ENCODE measurements at places on chromosomes 3 and 15.

- peaks cover 18% of the 10 kb centered on the region for H3K4me1 ChIP-seq
- H3K27me3 ChIP-seq, result no peaks in the 10 kb centered on the region
- no peak overlapping the region for H3K4me3 ChIP-seq
- peak overlapping the region; percentile 52 for H3K27ac ChIP-seq
- no peak for DNase-seq
- peaks cover 15% of the 10 kb centered on the region for H3K36me3 ChIP-seq
These were observed 19.4 kb upstream of the SKOR1 start for GRCh38 chr15:67805666-67806516.

DNA sequence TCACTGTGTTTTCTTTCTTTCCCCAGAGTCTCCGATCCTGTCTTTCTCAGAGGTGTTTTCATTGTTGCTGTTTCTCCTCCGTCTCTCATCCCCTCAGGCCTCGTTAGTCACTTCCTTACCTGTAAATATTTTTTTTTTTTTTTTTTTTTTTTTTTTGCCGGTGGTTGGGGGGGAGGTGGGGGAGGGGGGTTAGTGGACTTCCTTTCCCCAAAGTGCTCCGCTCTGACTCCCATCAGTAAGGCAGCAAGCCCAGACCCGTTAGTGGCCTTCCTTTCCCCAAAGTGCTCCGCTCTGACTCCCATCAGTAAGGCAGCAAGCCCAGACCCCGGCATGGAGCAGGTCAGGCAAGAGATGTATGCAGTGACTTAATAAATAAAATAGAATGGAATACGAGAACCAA, 97.1 kb upstream of the TNFAIP8L3 start:
- H3K4me1 ChIP-seq, result no peaks in the 10 kb centered on the region
- H3K36me3 ChIP-seq, result no peaks in the 10 kb centered on the region
- no peak for DNase-seq
- H3K27ac ChIP-seq, result no peak overlapping the region
- H3K4me3 ChIP-seq, result no peak overlapping the region
- H3K27me3 ChIP-seq, result peaks cover 15% of the 10 kb centered on the region

DNA sequence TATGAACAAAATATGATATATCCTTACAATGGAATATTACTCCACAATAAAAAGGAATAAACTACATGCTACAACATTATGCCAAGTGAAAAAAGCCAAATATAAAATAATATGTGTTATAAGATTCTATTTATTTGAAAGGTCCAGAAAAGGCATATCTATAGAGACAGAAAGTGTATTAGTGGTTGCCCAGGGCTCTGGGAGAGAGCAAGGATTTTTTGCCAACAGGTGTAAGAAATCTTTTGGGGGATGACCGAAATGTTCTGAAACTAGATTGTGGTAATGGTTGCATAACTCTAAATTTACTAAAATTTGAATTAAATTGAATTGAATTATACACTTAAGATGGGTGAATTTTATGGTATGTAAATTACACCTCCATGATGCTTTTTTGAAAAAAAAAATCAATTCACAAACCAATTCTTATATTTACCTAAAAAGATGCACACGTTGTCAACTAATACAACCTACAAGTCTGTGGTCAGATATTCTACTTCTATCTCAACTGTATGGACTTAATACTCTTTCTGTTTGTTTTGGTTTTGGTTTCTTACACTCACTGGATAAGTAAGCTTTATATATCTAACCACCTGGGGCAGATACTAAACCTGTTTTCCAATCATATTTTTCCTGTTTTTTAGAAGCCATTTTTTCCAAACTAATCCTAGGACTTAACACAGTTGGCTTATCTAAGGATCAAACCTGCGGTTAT, 75.8 kb downstream of the FBN1 start:
- H3K27me3 ChIP-seq, result no peaks in the 10 kb centered on the region
- H3K4me3 ChIP-seq, result no peak overlapping the region
- DNase-seq, result no peak
- H3K27ac ChIP-seq, result no peak overlapping the region
- no peaks in the 10 kb centered on the region for H3K4me1 ChIP-seq

GRCh38 chr15:33278816-33279612, 31.8 kb upstream of the RYR3 start:
- no peak overlapping the region for H3K27ac ChIP-seq
- H3K27me3 ChIP-seq, result no peaks in the 10 kb centered on the region
- H3K4me3 ChIP-seq, result no peak overlapping the region
- H3K36me3 ChIP-seq, result no peaks in the 10 kb centered on the region

DNA sequence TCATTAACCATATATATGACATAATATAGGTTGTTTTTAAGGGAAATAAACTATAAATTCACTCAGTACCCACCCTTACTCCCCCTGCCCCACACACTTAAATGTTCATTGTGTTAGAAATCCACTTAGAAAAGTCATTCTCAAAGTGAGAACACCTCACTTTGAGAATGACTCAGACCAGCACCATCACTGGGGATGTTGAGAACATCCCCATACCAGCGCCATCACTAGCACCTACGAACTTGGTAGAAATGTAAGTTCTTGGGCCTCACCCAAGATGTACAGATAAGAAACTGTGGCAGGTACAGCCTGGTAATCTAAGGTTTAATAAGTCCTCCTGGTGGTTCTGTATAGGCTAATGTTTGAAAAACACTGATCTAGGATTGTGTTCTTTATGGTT, 362.6 kb downstream of the LPP start:
- H3K27ac ChIP-seq, result no peak overlapping the region
- H3K4me3 ChIP-seq, result no peak overlapping the region
- no peaks in the 10 kb centered on the region for H3K27me3 ChIP-seq

DNA sequence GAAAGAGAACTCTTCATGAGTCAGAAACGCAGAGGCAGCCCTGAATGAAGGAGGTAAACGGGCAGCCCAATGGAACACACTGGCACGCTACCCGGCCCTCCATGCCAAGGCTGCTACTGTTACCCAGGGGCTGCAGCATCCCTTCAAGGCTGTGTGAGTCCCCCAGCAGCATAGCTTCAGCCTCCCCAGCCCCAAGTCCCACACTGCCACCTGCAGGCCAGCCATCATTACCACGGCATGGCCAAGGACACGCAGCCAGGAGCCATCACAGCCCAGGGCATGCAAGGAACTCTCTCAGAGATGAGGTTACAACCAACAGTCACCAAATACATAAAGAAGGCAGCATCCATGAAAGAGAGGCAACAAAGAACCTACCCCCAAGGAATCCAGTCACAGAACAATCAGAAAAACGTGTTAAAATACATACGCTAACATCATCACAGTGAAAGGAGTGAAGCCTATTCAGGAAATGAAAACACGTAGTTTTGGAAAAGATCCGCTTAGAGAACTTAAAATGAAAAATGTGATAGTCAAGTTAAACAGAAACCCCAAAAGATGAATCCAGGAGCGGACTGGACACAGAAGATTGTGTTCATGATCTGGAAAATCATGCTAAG, 22.4 kb downstream of the PLA2G4F start:
- no peaks in the 10 kb centered on the region for H3K4me1 ChIP-seq
- H3K36me3 ChIP-seq, result no peaks in the 10 kb centered on the region
- H3K4me3 ChIP-seq, result no peak overlapping the region
- no peak overlapping the region for H3K27ac ChIP-seq
- peak; percentile 75 for DNase-seq
- no peaks in the 10 kb centered on the region for H3K27me3 ChIP-seq

DNA sequence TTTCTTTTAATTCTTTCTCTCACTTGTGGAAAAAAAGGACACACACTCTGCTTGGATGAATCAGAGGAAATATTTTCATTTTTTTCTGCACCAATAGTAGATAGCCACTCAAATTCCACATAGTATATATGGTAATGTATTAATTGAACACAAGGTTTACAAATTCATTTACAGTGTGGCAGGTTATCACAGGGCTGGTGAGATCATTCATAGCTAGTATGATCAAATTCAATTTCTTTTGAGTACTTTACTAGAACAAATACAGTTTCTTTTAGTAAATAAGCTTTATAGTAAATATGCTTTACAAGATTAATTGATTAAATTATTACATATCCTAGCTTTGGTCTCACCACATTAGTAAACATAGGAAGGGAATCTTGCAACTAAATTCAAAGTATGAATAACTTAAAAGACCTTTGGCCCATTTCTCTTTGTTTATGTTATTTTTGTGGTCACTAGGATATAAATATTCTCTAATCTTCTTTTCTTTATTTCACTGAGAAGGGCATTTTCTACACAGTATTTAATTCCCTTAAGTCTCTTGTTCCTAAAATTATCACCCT, 40.1 kb upstream of the PARP14 start:
- H3K27me3 ChIP-seq, result no peaks in the 10 kb centered on the region
- H3K27ac ChIP-seq, result no peak overlapping the region
- no peak for DNase-seq
- no peak overlapping the region for H3K4me3 ChIP-seq
- peaks cover 31% of the 10 kb centered on the region for H3K4me1 ChIP-seq

DNA sequence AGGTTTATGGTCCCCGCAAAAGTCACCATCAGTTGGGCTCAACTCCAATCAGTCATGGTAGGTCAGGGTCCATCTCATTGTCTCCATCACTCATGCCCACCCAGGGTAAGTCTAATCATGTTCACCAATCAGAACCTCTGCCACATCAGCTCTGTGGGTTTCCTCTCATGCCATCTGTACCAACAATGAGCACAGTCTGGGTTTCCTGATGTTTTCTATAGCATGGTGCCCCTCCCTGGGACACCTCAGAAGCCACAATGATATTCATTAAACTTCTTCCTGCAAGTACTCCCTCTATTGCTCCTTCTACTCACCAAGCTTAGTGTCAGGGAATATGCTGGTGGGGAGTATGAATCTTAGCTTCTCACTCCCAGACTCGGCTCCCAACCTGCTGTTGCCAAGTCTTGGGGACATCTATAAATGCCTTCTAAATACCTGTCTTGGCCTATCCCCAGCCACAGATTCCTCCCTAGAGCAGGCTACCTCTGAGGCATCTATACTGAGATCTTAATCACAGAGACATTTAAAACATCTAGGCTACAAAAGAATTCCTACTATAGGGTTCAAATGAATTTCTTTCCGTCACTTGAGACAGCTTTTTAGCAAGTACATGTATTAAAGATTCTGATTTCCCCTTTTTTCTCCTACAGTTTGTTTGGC, 5.0 kb upstream of the CCR2 start:
- no peaks in the 10 kb centered on the region for H3K36me3 ChIP-seq
- peak; percentile 60 for DNase-seq
- H3K27ac ChIP-seq, result peak overlapping the region; percentile 86
- H3K4me1 ChIP-seq, result peaks cover 53% of the 10 kb centered on the region

GRCh38 chr3:94127115-94127514, 64.3 kb downstream of the NSUN3 start:
- no peak for DNase-seq
- no peak overlapping the region for H3K27ac ChIP-seq
- H3K36me3 ChIP-seq, result peaks cover 14% of the 10 kb centered on the region
- no peaks in the 10 kb centered on the region for H3K4me1 ChIP-seq
- H3K27me3 ChIP-seq, result no peaks in the 10 kb centered on the region
- no peak overlapping the region for H3K4me3 ChIP-seq

DNA sequence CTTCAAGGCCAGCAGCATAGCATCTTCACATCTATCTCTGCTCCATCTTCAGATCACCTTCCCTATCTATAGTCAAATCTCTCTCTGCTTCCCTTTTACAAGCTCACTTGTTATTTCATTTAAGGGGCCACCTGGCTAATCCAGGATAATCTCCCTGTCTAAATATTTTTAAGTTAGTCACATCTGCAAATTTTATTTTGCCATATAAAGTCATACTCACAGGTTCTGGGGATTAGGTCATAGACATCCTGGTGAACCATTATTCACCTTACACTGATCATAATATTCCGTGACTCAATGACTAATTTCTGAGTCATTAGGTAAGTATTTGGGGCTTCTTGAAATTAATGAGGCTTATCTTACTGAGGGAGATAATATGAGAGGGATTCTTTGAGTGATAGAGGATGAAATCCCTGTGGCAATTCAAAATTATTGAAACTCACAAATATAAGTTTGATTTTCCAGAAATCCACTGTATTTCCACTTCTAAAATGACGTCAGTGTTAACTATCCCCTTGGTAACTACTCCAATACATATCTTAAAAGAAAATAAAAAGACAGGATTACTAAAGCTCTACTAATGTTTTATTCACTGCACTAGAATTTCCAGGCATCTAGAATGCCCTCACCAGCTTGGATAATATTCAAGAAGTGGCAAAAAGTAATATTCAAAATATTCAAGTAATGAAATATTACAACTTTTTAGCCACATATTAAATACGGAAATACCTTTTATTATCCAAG, 93.7 kb upstream of the RBMS3 start:
- no peak for DNase-seq
- H3K4me1 ChIP-seq, result peaks cover 7% of the 10 kb centered on the region
- H3K36me3 ChIP-seq, result no peaks in the 10 kb centered on the region
- H3K27me3 ChIP-seq, result no peaks in the 10 kb centered on the region
- no peak overlapping the region for H3K4me3 ChIP-seq

DNA sequence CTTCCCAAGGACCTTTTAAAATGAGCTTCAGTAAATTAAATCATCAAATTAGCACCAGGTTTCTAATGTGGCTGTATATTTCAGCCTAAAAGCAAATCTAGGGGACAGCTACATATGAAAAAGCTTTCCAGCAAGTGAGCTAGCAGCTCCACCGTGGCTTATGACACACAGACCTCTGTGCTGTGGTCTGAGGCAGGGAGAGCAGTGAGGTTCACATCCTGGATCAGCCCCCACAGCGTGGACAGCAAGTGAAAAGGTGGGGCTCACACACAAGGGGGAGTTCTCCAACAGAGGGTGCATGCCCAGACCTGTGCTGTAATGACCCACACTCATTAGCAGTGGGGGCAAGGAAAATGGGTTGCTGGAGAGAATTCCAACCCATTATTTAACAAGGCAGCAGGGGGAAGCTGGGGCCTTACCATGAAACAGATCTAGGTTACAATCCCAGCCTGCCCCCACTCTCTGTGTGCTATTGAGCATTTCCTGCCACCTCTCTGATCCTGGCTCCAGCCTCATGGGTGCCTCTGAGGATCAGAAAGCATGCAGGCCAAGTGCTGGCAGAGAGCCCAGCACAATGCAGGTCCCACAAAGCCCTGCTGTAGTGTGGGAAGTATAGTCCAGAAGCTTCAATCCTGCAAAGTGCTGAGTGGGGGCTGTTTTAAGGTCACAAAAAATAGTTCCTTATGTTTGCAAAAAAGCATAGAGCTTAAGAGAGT, 48.2 kb downstream of the RASGRF1 start:
- H3K4me3 ChIP-seq, result no peak overlapping the region
- no peaks in the 10 kb centered on the region for H3K4me1 ChIP-seq
- DNase-seq, result peak; percentile 40
- H3K27me3 ChIP-seq, result no peaks in the 10 kb centered on the region

DNA sequence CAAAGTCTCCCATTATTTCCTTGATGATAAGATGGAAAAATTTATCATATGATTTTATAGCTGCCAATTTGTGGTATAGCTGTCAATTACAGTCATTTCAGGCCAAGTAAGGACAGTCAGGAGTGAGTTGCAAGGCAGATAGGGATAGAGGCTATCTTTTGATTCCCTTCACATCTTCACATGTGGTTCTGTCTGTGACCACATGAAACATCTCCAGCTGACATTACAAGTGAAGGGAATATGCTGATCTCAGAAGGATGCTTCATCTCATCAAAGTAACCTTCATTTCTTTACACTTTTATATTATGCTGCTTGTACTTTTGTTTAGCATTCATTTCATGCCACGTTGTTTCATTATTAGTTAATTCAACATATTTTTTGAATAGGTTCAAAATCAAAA, 136.9 kb upstream of the CFAP20DC start:
- H3K27me3 ChIP-seq, result no peaks in the 10 kb centered on the region
- peak; percentile 7 for DNase-seq
- no peaks in the 10 kb centered on the region for H3K36me3 ChIP-seq
- no peak overlapping the region for H3K27ac ChIP-seq
- no peak overlapping the region for H3K4me3 ChIP-seq
